MG63 (cell line): ENCODE measurements at places on chromosomes 4 and X.
A peak's percentile ranks its signal among the peaks of the same experiment; 100 is the strongest.

- peak; percentile 74 for DNase-seq
These were observed 53.0 kb downstream of the DCUN1D4 start for GRCh38 chr4:51895816-51896408.

DNA sequence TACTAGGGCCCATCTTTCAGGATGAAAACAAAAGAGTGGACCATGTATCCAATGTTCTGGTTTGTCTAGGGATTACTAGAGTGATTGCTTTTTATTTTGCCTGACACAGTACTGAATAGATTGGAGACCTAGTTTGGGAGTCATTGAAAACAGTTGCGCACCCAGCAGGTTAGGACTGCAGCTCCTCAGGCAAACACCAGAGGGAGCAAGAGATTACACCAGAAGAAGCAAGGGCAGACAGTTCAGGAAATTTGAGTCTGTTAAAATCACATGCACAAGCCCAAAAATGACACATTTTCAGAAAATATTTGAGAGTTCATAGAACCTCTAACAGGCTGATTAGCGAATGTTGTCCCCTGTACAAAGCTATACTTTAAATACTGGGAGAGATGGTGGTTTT, 55.6 kb downstream of the CYLC1 start:
- DNase-seq: no peak

DNA sequence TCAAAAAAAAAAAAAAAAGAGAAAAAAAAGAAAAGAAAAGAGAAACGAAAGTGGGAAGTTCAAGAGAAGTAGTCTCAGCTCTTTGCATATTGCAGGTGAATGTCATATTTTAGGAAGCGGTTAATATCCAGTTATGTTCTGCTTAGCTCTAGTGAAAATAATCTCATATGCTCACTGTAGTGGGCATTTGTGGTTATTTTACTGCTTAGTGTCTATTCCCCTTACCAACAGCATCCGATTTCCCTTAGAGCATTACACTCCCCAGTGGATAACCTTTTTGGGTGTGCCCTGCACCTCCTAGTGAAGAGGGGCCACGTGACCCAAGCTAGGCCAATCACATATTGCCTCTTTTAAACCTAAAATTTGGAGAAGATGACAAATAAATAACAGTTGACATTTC, 111.2 kb upstream of the ZNF827 start:
- DNase-seq: no peak

DNA sequence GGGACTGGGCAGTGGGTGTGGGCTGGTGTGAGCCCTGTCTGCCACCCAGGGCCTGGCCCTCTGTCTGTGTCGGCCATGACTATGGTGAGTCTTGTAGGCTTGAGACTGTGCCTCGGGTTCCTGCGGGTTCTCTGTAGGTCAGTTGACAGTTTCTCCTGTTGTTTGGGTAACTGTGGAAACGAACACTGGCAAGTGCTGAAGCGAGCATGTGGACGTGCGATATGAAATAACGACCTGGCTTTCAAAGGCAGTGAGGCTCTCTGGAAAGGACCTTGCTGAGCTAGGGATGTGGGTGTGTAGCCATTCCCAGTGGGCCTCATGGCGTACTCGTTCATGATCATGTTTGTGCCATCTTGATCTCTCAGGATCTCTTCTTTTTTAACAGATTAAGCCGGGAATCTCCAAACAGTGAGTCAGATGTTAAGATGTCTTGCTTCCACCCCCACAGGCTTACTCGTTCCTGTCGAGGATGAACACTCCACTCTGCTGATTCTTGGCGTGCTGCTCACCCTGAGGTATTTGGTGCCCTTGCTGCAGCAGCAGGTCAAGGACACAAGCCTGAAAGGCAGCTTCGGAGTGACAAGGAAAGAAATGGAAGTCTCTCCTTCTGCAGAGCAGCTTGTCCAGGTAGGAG, 41.3 kb downstream of the HTT start:
- peak; percentile 10 for DNase-seq

- DNase-seq: no peak
These were observed 89.0 kb upstream of the GC start for GRCh38 chr4:71872767-71873415.

DNA sequence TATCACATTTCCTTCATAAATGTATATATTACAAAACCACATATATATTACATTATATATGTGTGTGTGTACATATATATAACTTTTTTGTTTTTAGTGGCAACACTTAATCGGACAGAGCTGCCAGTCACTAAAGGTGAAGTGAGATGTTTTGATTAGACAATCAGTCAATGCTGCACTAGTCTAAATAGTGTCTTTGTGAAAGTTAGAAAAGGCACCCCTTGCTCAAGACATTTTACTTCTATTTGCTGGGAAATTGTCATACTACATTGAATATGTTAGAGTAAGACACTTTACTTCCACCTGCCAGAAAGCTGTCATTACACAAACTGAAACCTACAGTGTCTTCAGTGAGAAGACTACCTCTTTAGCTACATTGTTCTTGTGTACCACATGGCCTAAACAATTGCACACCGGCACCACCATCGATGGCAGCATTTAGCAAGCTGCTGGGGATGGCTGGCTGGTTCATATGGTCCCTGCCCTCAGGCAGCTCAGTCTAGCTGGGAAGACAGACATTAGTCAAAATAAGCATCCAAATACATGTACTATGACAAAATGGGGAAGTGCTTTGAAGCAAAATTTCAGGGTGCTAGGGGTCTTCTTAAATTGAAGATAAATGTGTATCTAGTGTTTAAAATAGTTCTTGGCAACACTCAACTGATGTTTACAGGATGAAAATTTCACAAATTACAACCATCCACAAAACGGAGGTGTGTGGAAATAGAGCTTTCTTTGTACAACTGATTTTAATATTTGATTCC, 148.1 kb upstream of the GATB start:
- no peak for DNase-seq

DNA sequence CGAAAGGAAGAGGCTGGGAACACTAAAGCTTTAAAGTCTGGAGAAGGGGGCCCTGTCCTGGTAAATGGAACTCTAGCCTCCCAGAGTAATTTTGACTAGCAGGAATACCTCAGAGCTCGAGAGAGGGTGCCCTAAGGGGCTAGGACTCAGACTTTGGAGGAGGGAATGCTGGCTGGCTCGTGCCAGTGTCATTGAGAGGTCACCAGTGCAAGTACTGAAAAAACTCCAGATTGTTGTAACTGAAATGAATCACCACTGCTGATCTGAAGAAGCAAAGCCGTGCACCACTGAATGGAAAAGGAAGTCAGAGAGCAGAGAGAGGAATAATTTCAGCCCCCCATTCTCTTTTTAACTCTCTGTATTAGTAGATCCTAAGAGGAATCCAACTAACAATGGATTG, 690.2 kb downstream of the FAT4 start:
- DNase-seq: peak; percentile 16

GRCh38 chr4:988726-989721, 2.2 kb downstream of the IDUA start:
- no peak for DNase-seq

DNA sequence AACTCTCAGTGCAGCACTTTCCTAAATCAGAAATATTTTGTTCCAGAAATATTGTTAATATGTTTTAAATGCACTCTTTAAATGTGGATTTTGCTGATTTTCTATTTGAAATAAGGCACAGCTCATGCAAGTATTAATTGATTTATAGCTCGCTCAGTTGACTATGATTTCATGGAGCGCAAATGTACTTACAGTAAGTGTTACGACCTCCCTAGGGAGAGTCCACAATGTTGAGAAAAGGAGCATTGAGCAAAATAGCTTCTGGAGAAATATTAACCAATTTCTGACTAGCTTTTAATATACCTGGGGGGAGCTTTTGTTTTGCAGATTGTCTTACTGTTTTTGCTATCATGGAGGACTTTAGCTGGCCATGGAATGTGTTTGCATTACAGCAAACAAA, 1687.5 kb downstream of the STIM2 start:
- DNase-seq: no peak

DNA sequence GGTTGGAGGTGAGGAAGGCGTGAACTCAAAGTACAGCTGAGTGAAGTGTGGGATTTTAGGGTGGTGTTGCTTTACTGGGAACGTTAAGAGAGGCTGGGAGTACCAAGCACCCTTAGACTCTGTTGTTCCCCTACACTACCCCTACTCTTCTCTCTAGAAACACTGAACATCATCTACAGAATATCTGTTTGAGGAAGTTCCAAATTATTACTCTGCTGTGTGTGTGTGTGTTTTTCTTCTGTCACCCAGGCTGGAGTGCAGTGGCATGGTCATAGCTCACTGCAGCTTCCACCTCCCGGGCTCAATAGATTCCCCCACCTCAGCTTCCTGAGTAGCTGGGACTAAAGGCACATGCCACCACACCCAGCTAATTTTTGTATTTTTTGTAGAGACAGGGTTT, 76.7 kb upstream of the AP1S2 start:
- DNase-seq: no peak

GRCh38 chr4:147345662-147346061, 135.2 kb upstream of the EDNRA start:
- DNase-seq: no peak

GRCh38 chr4:182653596-182653995, 263.6 kb downstream of the DCTD start:
- no peak for DNase-seq

GRCh38 chr4:116024954-116025708, 911.7 kb upstream of the NDST4 start:
- DNase-seq: no peak

- peak; percentile 18 for DNase-seq
These were observed 11.9 kb downstream of the AR start for GRCh38 chrX:67555578-67556203.

GRCh38 chrX:3485727-3486126, 139.3 kb upstream of the MXRA5 start:
- no peak for DNase-seq

DNA sequence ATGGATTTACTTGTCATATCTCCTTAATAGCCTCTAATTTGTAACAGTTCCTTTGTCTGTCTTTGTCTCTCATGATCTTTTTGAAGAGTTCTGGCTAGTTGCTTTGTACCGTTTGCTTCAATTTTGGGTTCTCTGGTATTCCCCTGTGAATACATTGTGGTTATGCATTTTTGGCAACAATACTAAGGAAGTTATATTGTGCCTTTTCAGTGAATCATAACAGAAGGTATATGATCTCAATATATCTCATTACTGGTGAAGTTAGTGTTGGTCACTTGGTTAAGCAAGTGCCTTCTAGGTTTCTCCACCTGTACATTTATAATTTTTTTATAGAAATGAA, 48.6 kb downstream of the DCLK2 start:
- DNase-seq: no peak

GRCh38 chr4:166077782-166078181, 204.7 kb downstream of the TLL1 start:
- DNase-seq: no peak

GRCh38 chr4:75110061-75110460, 177.1 kb downstream of the PARM1 start:
- DNase-seq: no peak

DNA sequence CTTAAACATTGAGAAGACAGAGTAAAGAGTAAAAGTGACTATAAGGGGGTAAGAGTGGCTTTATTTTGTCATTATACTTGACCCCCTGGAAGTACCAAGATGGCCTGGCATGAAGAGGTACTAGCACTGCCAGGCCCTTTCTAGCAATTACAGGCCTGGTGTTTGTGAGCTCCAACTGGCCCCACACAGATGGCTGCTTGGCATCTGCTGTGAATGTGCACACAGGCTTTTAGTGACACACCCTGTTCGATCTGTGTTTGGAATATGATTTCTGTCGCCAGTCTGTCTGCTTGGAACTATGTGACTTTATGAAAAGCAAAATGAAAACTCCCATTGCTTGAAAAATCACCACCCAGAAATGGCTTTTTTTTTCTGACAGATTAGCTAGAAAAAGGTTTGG, 123.3 kb downstream of the CLCN4 start:
- no peak for DNase-seq

GRCh38 chr4:26268246-26268645, 52.6 kb upstream of the RBPJ start:
- DNase-seq: no peak

DNA sequence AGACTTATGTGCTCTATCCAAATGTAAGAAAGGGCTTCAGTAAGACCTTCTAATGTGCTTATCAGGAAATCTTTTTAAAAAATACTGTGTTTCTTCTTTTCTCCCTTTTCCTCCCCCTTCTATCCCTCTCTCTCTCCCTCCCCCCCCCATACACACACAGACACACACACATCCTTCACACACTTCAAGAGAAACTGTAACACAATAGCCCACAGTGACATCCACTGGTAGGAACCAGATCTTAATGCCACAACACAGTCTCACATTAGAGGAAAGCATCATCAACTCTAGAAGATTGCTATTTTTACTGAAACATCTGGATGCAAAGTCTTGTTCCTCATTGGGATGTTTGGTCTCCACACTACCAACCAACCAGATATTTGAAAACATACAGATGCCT, 4.6 kb downstream of the PCDH19 start:
- DNase-seq: no peak

DNA sequence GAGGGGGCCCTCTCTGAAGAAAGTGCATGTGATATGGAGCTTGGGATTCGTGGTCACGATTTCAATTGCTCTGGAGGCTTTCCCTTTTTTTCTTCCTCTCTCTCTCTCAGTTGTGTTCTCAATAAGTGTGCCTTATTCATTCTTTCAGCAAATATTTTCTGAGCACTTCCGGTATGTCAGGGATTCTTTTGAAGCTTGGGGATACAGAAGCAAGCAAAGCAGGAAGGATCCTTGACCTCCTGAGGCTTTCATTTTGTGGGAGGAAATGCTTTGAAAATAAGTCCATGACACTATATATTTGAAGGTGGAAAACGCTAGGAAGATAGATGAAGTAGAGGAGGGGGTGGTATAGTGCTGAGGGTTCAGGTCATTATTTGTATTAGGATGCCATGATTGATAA, 12.6 kb upstream of the GABRE start:
- DNase-seq: no peak

GRCh38 chr4:140244328-140244727, 90.3 kb upstream of the MAML3 start:
- no peak for DNase-seq

GRCh38 chr4:103008875-103009729, 10.4 kb downstream of the SLC9B1 start:
- no peak for DNase-seq

DNA sequence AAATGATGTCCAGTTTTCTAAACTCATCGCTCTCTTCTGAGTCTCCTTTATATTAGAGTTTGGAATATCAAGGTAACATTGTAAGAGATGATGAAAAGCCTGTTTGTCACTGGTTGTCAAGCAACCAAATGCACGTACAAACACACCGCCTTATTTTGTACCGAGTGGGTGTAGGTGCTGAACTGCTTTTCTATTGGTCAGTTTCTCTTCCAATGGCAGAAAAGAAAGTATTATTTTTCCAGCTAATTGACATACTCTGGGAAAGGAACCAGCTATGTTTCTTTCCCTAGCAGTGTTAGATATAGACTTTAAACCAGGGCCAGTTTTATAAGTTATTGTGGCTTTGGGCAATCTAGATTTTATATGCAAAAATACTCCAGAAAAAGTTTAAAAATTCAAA, 6.6 kb upstream of the PPM1K start:
- no peak for DNase-seq

DNA sequence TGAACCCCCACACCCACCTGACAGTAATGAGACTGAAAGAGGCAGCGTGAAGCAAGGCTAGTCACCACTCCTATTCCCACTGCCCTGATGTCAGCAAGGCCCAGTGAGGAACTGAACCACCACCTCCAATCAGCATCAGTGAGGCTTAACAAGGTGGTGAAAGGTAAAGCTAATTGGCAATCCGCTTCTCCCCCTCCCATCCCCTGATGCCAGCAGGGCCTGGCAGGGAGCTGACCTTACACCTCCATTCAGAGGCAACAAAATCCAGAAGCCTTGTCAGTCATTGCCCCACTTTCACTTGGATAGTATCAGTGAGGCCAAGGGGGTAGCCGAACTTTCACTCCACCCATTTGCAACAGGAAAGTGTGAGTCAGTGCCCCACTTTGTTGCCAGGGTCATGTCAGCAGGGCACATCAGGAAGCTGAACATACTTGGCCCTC, 60.8 kb downstream of the AWAT2 start:
- peak; percentile 62 for DNase-seq

GRCh38 chrX:17680732-17681413, 56.4 kb upstream of the SCML1 start:
- no peak for DNase-seq
